Testis (tissue), 5 donors: ENCODE measurements at places on chromosomes 2 and 18. TPM values are rescaled to one million over a fixed set of nuclear protein-coding genes. Genes with fewer than 3 reads are reported as not detected.

SLC5A6 gene
- polyA plus RNA-seq = 83.9 TPM

GPR155 gene
- 4.0 TPM for polyA plus RNA-seq

KCNS3 gene
- 12.1 TPM for polyA plus RNA-seq

SLC14A1 gene
- polyA plus RNA-seq = 0.73 TPM

SKOR2 gene
- 0.59 TPM for polyA plus RNA-seq

CCDC68 gene
- 8.5 TPM for polyA plus RNA-seq

UPP2 gene
- not detected for polyA plus RNA-seq

GPR35 gene
- polyA plus RNA-seq = 3.1 TPM

SERPINB11 gene
- 0.34 TPM for polyA plus RNA-seq

CNTNAP5 gene
- 0.29 TPM for polyA plus RNA-seq

DNA sequence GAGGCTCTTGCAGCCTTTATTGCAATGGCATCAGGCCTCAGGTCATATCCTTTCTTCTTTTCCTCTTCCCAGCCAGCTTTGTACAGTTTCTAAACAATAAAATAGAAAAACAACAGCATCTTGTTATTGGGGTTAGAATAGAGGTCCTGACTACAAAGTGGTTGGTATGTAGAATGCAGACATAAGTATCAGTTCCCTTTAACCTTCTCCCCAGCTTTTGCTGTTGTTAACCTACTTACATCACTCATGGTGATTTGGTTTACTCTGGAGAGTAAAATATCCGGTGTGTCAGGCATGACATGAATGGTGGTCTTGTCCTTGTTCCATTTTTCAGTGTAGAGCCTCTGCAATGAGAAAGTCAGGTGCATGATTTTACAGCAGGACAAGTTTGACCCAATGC, 69.8 kb downstream of the NEB start:
- DNase-seq = no peak

DNA sequence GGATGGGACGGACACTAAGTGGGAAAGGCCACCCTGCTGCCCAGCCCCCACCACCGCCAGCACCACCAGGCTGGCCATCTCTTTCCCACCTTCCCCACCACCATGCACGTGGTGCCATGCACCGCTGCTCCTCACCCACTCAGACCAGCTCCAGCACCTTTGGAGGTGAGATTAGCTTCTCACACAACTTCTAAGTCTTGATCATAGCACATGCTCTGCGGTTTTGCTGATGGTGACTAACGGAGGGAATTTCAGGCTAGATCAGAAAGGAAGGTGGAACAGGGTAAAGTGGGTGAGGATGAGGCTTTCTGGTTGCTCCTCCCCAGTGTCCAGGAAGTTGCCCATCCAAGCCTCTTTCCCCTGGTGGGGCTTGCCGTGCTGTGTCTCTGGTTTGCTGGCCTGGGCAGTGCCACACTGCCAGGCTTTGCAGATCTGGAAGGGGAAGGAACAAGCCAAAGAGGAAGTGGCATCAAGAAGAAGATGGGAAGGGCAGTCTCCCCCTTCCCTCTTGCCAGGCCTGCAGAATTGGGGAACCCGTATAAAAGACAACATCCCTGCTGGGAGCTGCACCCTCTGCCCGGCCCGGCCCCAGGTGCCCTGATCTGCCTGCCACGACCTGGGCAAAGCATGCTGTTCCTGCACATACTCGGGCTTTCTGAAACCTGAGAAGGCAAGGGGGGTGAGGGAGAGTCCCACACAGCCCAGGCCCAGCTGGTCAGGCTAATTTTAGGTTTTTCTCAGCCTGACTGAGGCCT, 44.3 kb upstream of the CAB39 start:
- DNase-seq = no peak

- DNase-seq = no peak
These were observed 182.5 kb upstream of the HDAC4 start for GRCh38 chr2:239583171-239583878.

GRCh38 chr2:196944570-196944969, 18.1 kb upstream of the PGAP1 start:
- DNase-seq = no peak

DNA sequence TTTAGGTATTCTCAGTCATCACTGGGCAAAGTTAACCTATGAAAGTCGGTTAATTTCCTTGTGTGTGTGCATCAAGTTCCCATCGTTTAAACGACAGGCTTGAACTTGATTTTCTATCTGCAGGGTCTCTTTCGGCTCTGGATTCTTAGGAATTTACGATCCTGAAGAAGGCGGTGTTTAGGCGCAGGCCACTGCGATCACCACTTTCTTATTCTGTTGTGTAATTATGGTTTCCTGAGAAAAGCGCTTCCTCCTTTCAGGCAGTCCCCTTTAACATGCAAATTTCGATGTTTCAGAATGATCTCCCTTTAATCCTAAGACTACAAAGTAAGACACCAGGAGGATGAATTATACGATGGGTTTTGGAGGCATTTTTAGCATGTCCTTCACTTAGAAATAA, 27.9 kb upstream of the MBP start:
- no peak for DNase-seq

DNA sequence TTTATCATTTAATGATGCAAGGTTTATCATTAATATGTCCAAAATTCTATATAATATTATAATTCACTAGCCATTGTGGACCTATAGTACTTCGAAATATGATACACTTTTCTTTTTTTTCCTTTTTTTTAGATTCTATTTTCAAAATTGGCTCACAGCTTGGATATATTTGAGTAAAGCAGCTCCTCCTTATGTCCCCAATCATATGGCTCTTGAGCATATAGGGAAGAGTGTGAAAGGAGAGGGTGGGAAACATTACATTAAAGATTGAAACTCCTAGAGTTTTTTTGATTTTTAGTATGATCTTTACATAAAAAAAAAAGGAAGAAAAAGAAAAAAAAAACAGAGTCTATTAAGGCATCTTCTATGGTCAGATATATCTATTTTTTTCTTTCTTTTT, 457.9 kb downstream of the RIT2 start:
- no peak for DNase-seq

DNA sequence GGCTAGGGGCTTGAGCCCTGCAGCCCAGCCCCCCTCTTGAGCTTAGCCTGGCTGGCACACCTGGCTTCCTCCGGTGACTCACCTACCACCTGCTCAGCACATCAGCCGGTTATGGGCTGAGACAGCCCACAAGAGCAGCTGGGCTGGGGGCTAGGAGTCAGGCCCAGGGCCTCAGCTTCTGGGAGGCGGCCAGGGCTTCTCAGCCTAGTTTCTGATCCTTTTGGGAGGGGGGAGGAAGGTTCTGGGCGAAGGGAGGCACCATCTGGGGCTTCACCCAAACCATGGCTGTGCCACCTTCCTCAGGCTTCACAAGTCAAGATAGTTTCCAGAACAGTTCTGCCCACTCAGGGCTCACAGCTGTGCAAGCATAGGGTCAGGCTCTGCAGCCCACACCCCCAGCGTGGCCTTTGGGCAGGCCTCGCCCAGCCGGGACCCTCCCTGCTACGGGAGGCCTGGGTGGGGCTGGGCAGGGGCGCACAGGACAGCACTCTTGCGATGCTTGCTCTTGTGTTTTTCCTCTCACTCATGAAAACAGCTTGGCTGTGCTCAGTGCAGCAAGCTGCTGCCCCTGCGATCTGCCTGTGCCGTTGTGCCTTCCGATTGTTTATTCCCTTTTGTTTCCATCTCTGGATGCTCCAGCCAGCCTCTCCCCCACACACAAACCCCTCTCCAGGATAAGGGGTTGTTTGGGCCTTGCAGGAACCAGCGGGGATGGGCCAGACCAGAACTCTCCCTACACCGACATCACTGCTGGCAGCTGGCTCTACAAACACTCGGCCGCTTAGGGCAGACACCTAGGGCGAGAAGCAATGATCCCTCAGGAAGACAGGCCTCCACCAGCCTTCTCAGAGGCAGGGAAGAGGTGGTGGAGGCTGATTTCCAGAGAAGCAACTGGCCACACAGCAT, 26.1 kb upstream of the SEMA4C start:
- DNase-seq = no peak

GRCh38 chr2:230737791-230738226, 25.2 kb downstream of the CAB39 start:
- no peak for DNase-seq

- DNase-seq = no peak
These were observed 1033.0 kb upstream of the PIK3C3 start for GRCh38 chr18:40921845-40922629.

GRCh38 chr2:127081826-127082633, 24.9 kb downstream of the BIN1 start:
- no peak for DNase-seq

- DNase-seq = no peak
These were observed 17.2 kb downstream of the PPP3R1 start for GRCh38 chr2:68235090-68235489.

- no peak for DNase-seq
These were observed 27.3 kb downstream of the SESTD1 start for GRCh38 chr2:179237209-179237946.

GRCh38 chr18:34467058-34467457, 242.3 kb upstream of the NOL4 start:
- no peak for DNase-seq

GRCh38 chr2:241854342-241855244, 4.1 kb downstream of the PDCD1 start:
- DNase-seq = no peak

GRCh38 chr2:121906170-121906569, 150.7 kb downstream of the TSN start:
- DNase-seq = no peak

DNA sequence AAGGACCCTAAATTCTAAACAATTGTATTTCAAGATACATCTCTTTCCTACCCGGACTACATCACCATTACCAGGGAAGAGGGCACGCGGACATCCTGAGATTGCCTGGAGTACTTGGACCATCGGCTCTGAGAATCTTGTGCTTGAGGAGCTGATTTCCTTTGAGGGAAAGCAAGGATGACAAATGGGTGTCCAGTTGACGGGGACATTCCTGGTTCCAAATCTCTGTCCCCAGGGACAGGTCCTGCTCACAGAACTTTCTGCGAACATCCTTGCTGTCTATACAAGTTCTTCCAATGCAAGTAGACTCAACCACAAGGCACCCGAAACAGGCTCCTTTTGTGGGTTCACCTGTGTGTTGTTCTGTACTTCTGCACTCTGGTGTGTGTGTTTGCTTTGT, 289.5 kb upstream of the MYT1L start:
- DNase-seq = no peak

DNA sequence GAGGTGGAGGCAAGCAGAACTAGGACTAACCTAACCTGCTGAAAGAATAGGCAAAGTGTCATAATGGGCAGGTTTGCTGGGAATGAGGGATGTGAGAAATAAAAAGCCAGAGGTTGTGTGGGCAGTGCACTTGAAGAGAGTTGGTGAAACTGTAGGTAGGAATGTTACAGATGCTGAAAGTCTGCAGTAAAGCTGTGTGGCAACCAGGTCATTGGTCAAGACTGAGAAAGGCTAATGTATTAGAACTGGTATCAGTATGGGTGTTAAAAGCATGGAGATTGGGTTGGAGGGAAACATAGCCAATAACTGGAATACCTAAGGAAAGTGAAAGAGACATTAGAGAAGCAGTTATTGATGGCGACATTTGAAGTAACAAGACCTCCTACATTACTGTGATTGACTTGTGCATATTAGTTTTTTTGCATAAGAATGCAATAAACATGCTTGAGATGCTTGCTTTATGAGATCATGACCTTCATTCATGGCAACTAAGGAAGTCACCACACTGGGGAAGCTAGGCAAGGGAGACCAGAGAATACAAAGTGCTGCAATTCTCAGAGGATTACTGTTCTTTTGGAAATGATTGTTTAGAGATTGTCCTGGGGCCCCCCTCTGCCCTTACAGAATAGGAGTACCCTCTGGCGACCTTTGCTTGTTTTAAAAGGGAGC, 11.8 kb downstream of the GULP1 start:
- DNase-seq = no peak

DNA sequence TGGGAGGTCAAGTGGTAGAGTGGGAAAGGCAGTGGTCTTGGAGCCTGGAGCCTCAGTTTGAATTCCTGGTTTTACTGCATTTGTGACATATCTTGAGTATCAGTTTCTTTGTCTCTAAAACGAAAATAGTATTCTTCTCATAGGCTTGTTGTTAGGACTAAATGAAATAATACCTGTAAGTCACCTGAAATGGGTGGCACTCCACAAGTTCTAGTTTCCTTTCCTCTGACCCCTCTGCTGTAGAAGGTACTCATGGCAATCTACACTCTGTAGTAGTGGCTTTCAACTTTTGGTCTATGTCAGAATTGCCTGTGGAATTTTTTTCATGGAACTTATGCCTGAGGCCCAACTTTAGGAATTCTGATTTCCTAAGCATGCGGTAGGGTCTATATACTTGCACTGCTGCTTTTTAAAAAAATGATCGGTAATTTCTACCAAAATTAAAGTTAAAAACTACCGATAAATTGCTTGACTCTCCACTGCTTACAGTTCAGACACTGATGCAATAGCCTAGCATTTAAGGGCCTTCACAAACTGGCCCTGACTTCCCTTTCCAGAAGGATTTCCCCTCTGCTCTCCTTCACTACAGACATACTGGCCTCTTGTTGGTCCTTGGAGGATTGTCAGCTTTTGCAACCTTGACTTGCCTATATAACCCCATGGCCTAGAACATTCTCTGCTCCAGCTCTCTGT, 47.2 kb downstream of the PLEK start:
- no peak for DNase-seq

DNA sequence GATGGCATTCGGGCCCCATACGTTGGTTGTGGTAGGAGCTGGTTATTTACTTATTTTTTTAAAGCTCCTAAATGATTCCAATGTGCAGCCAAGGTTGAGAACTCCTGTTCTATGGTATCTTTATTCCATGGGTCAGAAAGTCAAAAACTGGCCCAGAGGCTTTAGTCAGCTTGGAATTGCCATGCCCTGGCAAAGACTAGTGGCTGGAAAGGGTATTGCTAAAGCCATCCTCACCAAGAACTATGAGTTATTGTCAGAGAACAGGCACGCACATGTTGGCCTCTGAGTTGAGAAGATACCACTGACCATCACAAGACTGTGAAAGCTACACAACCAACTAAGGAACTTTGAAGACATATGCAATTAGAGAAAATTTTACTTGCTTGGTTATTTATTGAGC, 47.9 kb upstream of the ACMSD start:
- no peak for DNase-seq

GRCh38 chr2:168525020-168525419, 68.9 kb downstream of the CERS6 start:
- no peak for DNase-seq

GRCh38 chr2:138058427-138058826, 94.2 kb downstream of the HNMT start:
- DNase-seq = no peak
